ENCODE measurements at places on chromosomes 7 and 10.

DNA sequence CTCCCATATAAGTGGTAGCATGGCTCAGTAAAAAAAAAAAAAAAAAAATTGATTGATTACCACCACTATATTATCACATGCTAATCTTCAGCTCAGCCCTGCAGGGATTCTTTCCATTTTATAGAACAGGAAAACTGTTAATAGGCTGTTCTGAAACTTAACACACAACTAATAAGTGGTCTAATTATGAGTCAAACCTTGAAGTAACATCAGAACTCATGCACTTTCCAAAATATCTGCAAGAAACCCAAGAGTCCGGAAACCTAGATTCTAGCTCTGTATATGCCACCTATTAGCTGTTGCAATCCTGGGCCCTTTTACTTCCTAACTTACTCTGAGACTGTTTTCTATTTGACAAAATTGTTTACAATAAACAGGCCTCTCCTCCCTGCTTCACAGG, 23.9 kb downstream of the SEM1 start:
- DNase-seq, result no peak

DNA sequence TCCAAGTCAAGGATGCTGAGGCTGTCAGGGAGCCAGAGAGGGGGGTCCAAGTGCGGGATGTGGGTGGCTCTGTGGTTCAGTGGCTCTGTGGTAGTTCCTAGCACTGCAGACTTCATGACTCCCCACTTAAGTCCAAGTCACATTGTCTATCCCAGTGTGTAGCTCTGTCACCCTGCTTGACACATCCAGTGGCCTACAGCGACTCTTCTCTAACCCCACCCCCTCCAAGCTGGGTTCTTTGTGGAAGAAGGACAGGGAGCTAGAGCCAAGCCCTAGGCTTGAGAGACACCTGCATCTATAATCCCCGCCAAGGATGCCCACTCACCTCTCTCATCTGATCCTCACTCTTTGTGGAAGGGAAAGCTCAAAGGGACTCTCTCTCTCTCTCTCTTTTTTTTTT, 57.6 kb downstream of the ADCYAP1R1 start:
- no peak for DNase-seq

GRCh38 chr7:4266270-4267040, 415.6 kb upstream of the FOXK1 start:
- DNase-seq, result no peak

DNA sequence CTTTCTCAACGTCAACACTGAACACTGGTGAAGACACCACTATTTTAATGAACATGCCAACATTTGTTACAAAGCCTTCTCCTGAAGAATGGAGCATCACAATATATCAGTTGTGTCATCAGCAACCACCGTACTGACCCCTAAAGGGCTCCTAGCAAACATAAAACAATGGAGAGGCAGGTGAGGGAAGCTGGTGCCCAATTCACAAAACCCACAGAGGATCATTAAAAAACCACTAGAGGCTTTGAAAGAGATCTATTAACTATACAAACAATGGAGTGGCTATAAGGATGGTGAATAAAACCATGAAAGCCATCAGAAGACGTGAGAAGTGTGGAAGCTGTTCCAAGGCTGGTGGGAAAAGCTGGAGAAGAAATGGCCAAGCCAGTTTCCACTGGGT, 150.8 kb downstream of the FAM107B start:
- DNase-seq, result peak; percentile 67

GRCh38 chr7:12809476-12809875, 122.0 kb downstream of the ARL4A start:
- no peak for DNase-seq

GRCh38 chr10:8221451-8221850, 167.0 kb downstream of the GATA3 start:
- no peak for DNase-seq

DNA sequence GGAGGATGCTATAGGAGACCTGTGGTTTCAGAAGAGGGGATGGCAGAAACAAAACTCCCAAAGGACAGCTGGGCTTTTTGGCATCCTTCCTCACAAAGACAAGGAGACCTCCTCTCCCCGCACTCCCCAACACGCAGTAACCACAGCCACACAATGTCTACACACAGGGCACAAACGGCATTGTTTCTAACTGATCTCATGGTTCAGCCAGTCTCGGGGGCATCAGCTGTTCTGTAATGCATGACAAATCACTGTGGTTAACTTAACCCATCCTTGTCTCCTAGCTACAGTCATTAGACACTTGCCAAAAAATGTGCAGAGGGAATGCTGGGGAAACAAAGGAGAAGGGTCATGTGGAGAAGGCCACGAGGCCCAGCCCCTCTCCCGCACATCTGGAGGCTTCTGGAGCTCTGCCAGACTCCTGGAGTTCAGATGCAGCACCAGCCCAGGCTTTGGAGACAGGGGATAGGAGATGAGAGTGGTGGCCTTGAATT, 7.6 kb upstream of the ADAMTS14 start:
- DNase-seq, result no peak

- DNase-seq, result no peak
Observed at GRCh38 chr10:12459762-12460161, 110.4 kb downstream of the CAMK1D start.

DNA sequence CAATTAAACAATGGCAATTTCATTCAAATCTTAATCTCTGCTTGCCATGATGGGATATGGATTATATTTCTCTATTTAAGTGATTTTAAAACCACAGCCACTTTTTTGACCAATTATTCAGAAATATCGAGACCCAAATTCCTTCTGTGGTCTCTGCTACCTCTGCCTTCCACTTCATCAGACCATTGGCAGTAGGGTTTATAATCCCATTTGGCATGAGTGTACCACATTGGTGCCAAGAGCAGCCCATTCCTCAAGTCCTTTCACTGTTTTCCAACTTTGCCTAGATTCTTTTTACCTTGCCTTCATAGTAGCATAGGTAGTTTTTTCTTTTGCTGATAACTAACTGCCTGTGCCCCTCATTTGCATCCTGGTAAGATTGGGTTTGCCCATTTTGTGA, 319.9 kb downstream of the ARL4A start:
- no peak for DNase-seq

- DNase-seq, result no peak
Observed at GRCh38 chr10:70693619-70694335, 21.5 kb downstream of the ADAMTS14 start.

- no peak for DNase-seq
Observed at GRCh38 chr7:73865738-73866445, 4.9 kb downstream of the TMEM270 start.

Measured in NCI-H774 (cell line).